WTC11 (cell line): ENCODE measurements at places on chromosomes 7 and 10.
A peak's percentile ranks its signal among the peaks of the same experiment; 100 is the strongest.

DNA sequence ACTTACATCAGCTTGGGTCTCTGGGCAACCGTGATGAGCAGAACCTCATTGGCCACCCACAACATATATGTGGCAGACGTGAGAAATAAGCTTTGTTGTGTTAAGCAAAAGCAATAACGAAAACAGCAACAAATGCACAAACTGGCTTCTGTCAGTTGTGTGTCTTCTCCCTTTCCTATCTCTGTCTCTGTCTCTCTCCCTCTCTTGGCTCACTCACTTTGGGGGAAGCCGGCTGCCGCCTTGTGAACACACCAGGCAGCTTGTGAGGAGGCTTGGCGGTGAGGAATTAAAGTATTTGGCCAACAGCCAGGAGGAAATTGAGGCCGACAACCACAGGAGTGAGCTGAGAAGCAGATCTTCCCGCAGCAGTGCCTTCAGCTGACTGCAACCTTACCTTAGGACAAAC lies 21.9 kb upstream of the CDCA7L start:
- no peak for DNase-seq

DNA sequence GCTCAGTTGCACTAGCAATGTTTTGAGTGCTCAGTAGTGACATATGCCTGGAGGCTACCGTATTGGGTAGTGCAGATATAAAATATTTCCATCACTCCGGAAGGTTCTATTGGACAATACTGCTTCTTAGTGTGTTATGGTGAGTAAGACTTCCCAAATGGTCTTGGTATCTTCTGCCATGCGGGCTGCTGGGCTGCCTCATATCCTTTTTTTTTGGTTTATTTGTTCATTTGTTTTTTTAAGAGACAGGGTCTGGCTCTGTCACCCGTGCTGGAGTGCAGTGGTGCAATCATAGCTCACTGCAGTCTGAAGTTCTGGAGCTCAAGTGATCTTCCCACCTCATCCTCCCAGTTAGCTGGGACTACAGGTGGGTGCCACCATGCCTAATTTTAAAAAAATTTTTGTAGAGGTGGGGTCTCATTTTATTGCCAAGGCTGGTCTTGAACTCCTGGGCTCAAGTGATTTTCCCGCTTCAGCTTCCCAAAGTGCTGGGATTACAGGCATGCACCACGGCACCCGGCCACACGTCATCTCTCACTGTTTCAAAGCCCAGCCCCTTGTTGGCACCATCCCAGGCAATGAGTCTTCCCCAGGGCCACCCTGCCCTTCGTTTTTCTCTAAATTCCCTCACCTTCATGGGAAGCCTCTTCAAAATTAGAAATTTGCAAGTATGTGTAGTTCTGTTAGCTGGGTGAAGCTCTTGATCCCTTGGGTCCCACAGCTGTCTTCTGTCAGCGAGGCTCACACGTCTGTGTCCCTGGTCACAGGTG lies 111.0 kb upstream of the KLF14 start:
- DNase-seq, result no peak

DNA sequence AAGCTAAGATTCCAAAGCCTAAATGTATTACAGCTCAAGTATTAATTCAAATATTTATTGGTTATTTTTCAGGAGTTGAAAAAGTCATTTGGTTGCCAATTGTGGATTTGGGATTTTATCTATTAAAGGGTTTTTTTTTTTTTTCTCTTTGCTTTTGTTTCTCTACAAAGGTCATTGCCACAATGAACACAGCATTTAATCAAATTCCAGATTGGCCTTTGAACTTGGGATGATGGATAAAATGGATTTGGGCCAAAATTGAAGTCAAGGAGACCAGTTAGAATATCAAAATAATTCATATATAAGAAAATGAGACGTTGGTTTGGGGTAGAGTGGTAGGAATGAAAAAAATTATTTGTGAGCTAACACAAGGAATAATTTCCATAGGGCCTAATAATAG lies 9.6 kb downstream of the LIPN start:
- no peak for DNase-seq

DNA sequence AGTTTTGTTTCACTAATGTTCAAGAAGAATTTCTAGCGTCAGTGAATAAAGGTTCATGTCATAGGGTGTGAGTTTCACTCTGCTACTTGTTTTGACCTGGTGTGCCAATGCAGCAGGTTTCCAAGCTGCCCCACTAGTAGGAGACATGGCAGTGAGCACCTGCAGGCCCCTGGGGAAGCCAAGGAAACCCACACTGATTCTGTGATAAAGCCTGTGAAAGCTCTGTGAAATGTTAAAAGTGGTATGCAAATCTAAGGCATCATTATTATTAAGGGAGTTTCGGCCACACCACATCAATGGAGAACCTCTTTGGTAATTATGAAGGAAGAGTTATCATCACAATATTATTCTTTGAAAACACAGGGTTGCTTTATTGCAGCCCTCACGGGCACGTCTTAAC lies 46.4 kb downstream of the ABCB5 start:
- DNase-seq, result no peak

GRCh38 chr7:95925236-95925635 lies 152.9 kb downstream of the DYNC1I1 start:
- no peak for DNase-seq

- no peak for DNase-seq
Observed at GRCh38 chr10:96267234-96267705, 4.1 kb downstream of the BLNK start.

GRCh38 chr10:34169131-34169530 lies 646.0 kb downstream of the PARD3 start:
- DNase-seq, result no peak

DNA sequence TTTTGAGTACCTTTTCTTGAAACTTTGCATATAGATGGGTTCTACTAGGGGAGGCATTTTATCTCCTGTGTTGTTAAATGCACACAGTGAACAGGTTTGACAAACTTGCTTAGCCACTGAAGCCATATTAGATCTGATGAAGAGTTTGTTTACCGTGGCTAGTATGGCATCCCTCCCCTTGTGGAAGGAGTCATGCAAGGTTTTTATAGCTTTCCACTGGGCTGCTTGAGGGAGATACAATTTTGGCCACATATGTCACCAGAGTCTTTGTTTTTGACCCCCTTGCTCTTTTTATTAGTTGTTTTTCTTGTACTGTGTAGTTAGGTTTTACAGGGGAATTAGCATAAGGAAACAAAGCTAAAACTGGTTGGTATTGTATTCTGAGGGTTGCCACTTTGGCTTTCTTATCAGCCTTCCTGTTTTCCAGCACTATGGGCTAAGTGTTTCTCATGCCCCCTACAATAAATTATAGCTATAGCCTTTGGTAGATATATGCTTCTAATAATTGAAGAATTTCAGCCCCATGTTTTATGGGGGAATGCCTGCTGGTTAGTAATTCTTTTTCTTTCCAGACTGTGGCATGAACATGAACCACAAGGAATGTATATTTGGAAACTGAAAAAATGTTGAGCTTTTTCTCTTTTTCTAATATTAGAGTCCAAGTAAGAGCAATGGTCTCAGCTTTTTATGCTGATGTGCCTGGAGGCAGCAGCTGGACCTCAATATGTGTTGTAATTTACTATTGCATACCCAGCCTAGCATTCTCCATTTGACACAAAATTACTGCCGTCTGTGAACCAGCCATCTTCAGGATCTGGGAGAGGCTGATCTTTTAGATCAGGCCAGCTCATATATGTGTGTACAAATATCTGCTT lies 18.4 kb upstream of the STEAP2 start:
- no peak for DNase-seq

GRCh38 chr10:121385136-121385535 lies 213.1 kb downstream of the FGFR2 start:
- no peak for DNase-seq

DNA sequence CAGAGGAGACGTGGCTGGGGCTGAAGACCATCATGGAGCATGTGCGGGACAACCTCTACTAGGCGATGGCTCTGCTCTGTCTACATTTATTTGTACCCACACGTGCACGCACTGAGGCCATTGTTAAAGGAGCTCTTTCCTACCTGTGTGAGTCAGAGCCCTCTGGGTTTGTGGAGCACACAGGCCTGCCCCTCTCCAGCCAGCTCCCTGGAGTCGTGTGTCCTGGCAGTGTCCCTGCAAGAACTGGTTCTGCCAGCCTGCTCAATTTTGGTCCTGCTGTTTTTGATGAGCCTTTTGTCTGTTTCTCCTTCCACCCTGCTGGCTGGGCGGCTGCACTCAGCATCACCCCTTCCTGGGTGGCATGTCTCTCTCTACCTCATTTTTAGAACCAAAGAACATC lies 22.0 kb upstream of the CPA5 start:
- no peak for DNase-seq

GRCh38 chr7:76300166-76300731 lies 2.2 kb upstream of the HSPB1 start:
- DNase-seq, result no peak

DNA sequence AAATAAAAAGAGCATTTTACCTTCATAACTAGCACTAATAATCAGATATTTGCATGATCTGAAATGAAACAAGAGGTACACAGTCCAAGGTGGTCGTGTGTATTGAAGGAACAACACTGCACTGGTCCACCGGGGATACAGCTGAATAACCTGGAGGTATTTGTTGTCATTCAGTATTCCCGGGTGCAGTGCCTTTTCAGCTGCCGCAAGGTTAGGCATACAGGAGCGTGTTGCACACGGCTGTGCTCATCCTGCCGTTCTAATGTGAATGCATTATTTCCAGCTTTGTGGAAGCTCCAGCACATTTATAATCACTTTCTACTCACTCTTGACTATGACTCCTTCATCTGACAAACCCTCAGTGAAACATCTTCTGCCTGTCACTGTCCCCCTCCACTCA lies 377.8 kb downstream of the GFRA1 start:
- DNase-seq, result no peak

DNA sequence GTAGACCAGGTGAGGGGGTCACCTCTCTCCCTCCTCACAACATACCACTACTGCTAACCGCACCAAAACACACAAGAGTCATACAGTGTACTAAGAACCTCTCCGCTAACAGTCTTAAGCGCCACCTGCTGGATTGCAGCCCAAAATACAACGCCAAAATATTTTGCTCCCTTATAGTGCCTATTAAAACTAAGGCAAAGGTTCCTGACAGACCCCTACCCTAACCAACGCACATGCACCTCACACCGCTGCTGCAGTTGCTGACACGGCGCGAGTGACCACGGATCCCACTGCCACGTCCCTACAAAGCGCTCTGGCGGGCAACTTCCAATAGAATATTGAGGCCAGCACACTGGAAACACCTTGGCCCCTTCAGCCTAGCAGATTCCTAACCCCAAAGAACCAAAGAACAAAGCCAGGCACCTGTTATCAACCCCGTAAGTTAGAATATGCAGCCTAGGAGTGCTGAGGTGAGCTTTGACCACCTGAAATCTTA lies 563.6 kb upstream of the SEMA3D start:
- DNase-seq, result peak; percentile 78
